Mesothelial cell of epicardium (in vitro differentiated cells): ENCODE measurements at places on chromosomes 2 and 18.

DNA sequence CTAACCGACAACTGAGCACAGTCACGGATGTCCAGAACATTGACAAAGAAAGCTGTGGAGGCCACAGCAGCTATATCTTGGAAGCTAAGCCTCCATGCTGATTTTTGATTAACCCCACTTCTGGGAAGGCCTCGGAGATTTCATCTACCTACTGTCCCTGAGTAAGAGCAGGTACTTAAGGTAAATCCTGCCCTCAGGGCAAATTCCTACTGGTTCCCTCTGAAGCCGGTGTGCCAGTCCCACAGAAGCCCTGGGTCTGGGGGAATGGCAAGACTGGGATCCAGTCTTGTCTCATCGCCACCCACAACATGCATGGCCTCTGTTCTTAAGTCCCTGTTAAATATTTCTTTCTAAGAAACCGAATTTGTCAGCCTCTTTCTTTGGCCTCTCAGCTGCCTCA lies 18.7 kb downstream of the PER2 start:
- DNase-seq: no peak

GRCh38 chr2:15950088-15950952 lies 10.0 kb downstream of the MYCN start:
- DNase-seq: no peak

GRCh38 chr2:223580951-223581350 lies 21.2 kb downstream of the SCG2 start:
- DNase-seq: no peak

DNA sequence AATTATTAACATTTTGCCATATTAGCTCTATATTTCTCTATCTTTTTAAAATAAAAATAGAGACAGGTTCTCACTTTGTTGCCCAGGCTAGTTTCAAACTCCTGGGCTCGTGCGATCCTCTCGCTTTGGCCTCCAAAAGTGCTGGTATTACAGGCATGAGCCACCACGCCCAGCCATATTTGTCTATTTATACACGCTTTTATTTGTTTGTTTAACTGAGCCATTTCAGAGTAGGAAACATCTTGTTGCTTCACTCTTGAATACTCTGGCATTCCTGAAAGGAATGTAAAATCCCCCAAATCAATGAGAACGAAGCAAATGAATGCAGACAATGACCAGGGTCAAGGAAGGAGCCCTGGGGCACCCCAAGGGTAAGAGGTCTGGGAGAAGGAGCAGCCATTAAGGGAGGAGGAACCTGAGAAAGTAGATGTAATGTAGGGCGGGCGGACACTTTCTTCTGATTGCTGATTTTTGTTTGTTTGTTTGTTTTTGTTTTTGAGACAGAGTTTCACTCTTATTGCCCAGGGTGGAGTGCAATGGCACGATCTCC lies 31.7 kb upstream of the RAB1A start:
- DNase-seq: no peak

DNA sequence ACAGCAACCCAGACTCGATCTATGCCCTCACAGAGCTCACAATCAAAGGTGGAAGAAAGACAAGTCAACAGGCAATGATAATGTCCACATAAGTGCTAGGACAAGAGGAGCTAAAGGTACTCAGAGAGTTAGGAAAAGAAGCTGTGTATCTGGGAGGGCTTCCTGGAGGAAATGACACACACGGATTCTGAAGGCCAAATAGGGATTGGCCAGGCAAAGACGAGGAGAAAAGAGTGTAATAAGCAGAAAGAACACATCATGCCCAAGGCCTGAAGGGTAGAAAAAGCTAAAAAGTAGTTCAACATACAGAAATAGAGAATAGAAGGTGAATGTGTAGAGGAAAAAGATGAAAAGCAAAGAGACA lies 36.1 kb downstream of the VIT start:
- DNase-seq: no peak

GRCh38 chr2:43537137-43537536 lies 58.7 kb downstream of the THADA start:
- DNase-seq: no peak

- no peak for DNase-seq
Observed at GRCh38 chr2:142944721-142945120, 67.3 kb downstream of the KYNU start.

DNA sequence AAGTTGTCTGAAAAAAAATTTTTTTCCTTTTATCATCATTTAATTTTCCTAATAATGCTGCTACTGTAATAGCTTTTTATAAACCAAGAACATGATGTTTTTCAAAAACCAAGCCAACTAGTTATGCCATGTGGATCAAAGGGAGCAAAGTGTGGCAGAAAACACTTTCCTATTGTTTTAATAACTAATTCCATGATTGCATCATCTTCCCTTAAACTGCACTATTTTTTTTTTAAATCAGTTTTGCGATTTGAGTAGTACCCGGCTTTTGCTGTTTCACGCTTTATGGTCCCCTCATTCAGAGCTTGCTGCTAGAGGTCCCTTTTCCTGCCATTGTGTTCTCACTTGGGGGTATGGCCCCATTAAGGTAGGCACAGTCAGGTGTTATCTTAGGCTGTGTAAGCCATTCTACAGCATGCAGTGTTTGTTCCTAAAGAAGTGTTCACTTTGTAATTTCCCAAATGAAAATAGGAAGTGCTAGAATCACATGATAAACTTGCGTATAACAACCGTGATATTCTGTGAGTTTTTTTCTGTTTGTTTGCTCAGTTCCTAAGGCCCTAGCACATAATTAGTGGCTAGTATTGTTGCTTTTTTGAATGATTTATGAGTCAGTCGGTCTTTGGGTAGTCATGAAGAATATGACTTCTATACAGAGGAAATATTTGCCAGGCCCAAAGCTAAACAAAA lies 225.8 kb downstream of the PTGR3 start:
- DNase-seq: no peak

GRCh38 chr18:7301094-7301493 lies 70.2 kb downstream of the LRRC30 start:
- no peak for DNase-seq

DNA sequence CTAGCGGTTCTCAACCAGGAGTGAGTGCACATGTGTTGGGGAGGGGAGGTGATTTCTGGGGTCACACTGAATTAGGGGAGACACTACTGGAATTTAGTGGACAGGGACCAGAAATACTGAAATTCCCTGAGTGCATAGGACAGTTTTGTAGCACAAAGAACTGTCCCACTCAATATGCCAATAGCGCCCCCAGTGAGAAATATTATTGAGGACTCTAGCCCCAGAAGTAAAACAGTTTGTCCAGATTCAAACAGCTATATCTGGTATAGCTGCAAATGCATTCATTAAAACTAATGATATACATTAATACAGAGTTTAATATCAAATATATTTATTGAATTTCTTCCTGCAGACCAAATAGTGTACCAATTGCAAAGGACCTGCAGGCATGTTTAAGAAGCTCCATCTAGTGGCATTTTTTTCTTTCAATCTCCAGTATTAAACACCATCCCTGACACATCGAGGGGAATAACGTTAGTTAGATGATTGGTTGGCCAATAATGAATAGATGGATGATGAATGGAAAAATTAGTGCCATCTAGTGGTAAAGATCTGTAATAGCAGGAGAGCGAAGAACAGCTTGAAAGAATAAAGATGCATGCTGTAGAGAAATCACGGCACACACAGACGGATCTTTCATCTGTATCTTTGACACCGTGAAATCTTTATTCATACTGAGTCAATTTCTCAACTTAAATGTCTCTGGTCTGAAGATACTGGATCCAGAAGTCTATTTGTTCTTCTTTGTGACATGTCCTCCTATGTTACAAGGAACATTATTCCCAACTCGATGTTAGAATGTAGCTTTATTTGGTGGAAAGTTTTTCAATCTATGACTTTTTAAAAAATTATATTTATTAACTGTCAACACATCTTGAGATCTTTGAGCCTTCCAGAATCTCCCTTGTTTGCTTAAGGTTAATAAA lies 62.5 kb downstream of the DHRS9 start:
- DNase-seq: no peak

GRCh38 chr2:155755481-155755880 lies 577.0 kb downstream of the NR4A2 start:
- DNase-seq: no peak

DNA sequence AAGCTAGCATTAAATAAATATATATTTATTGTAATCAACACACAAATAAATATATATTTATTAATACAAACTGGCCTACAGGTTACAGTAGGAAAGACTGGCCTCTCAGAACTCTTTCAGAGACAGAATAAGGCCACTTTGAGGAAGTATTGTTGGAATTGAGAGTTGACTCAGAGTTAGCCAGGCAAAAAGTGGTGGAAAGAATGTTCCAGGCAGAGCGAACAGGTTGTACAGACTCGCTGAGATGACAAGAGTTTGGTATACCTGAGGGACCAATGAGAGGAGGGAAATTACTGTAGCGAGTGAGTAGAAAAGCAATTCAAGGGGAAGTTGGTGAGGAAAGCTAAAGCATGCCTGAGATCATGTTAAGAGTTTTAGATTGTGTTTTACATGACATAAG lies 19.0 kb upstream of the XDH start:
- DNase-seq: no peak

DNA sequence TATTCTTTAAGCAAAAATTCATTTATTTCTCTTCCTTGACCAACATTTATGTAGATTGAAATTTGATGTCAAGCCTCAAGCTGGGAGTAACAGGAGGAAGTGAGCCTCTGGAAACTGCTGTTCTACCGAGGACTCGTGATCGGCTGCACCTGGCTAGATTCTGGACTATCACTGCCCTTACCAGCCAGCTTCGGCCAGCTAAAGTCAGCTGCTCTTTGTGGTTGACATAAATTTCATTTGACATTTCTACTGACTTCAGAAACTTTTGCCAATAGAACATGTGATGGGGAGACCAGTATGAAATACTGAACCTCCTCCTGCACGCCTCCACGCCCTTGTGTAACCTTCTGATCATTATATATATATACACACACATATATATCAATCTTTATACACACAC lies 74.2 kb upstream of the RGPD5 start:
- DNase-seq: no peak

DNA sequence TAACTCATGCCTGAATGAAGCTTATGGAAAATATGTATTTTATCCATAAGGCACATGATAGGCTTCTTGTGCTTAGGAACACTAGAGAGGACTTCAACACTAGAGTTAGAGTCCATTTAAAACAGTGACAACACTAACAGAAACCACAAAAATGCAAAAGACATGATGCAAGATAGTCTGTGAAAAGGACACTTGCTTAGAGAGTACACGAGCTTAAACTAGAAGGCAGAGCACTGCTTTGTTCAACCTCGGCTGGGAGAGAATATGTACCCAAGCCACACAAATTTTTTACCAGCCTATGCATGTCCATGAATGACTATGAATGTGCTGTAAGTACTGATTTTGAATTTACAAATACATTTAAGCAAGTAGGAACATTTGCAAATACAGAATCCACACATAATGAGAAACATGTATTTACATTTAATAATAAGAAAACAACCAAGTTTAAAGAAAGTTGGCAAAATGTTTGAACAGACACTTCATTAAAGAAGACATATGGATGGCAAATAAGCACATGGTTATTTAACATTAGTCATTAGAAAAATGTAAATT lies 130.6 kb downstream of the SPOPL start:
- DNase-seq: no peak

GRCh38 chr2:11458753-11459152 lies 7.2 kb downstream of the E2F6 start:
- DNase-seq: no peak

DNA sequence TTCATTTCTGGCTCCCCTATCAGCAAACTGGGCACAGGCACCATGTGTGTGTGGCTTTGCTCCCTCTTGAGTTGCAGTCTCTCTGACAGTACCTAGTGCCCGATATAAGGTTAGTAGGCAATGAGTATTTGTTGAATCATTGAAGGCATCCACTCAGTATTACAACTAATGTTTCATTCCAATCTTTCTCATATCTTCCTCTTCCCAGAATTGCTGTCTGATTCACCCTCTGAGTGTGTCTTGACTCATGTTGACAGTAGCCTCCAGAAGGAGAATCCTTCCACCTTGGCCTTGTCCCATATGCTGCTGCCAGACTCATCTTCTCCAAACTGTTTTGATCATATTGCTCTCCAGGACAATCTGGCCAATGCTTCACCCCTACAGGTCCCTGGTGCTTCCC lies 202.5 kb downstream of the LRRTM1 start:
- no peak for DNase-seq

DNA sequence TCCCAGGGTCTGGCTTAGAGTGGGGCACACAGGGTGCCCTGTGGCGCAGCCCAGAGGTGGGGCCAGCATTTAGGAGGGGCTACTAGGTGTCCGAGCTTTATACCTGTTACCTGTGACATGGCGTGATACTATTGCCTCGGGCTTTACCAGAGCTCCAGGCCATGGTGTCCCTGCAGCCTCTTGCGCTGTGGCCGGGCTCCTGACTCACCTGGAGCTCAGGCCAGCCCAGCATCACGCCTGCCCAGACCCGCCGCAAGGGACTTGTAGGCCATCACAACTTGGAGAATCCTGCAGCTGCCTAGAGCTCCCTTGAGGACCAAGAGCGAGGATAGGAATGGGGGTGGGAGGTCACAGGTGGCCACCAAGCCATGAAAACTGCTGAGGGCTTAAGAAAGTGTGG lies 8.0 kb downstream of the INHBB start:
- DNase-seq: no peak

GRCh38 chr2:138312061-138312460 lies 189.5 kb upstream of the SPOPL start:
- no peak for DNase-seq

DNA sequence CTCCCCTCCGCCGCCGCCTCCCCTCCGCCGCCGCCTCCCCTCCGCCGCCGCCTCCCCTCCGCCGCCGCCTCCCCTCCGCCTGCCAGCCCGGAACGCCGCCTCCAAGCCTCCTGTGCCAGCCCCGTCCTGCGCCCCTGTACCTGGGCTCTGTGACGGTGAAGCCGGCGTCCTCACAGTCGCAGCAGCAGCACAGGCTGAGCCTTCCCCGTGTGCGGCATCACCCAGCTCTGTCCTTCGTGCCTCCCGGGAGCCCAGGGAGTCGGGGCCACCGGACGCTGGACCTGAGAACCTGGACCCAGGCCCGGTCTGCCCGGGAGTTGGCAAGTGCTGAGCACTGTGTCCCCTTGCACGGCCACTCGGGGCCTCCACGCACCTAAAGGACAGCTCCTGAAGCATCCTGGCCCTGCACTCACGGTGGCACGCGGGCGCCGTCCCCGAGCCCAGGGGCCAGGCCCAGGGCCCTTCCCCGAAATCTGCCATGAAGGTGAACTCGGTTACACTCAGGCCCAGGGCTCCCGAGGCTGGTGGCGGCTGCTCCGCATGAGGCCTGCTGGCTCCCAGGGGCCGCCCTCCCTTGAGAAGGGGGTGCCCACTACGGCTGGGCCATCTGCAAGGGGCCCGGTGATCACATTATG lies 32.9 kb downstream of the RTP5 start:
- DNase-seq: no peak

DNA sequence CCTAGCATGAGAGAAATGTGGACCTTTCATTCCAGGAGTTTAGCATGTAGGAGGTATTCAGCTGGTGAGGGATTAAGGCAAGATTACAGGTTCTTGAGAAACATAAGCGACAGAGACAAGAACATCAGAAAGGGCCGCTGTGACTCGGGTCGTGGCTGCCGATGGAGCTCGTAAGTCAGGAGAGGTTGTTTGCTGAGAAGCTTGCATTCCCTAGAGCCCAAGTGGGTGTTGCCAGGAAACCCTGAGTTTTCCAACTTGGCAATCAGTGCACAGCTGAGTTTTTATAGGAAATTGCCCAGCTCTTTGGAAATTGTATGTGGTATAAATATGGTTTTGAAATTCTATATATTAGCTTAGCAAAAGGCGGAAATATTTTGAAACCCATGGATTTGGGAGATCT lies 46.4 kb upstream of the CYP1B1 start:
- DNase-seq: no peak
